Ascending aorta (tissue), 2 donors: ENCODE measurements at places on chromosomes 1 and 21.

DNA sequence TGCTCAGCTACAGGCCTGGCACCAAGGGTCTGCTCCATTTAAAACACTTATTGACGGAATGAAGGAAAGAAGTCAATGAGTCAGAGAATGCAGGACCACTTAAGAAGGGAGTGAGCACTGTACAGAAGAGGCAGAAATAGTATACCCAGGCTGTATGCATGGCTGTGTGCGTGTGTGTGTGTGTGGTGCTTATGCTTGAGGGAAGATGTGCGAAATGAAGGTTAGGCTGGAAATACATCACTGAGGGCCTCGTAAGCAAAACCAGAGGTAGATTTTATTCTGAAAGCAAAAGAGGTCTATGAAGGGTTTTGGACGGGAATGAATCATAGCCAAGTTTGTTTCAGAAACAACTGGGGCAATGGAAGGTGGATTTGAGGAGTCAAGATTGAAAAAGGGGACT is 9.7 kb upstream of the ADGRB2 start:
- peaks cover 7% of the 10 kb centered on the region for H3K4me1 ChIP-seq
- H3K4me3 ChIP-seq = no peak overlapping the region
- H3K27ac ChIP-seq = no peak overlapping the region

DNA sequence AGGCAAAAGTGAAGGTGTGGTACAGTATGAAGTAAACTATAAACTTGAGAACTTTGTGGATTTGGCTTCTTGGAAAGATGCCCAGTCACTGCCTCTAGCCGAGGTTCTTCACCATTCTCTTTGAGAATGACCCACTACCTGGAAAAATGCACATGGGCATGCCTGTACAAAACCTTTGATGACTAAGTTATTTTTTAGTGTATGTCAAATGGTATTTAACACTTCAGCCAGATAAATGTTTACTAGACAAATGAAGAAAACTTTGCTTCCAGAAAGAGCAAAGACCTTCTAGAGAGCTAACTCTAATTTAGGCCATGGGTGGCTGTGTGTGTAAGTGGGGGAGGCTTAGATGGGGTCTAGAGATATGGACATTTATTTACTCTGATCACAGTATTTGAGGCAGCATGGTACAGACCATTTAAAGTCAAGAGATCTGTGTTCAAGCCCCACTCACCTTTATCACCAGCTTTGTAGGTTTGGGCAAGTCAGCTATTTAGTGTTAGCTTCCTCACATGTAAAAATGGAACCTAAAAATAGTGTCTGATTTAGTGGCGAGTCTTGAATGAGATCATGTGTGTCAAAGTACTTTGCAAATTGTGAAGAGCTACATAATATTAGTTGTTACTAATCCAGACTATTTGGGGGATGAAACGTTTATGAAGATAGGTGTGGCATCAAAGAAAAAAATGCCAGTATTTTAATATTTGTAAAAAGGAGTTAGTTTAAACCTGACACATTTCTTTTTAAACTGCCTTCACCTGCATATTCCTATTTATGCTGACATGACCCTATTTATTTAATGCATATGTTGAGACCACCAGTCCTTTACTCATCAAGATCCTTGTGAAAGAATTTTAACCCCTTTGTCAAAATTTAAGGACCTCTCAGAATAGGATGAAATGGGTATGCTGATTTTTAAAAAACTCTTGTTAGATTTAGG is 20.2 kb downstream of the NFYC start:
- peak overlapping the region; percentile 74 for H3K27ac ChIP-seq
- H3K4me1 ChIP-seq = peaks cover 48% of the 10 kb centered on the region
- H3K27me3 ChIP-seq = no peaks in the 10 kb centered on the region
- no peaks in the 10 kb centered on the region for H3K36me3 ChIP-seq
- no peak for DNase-seq
- no peak overlapping the region for H3K4me3 ChIP-seq

- no peak for DNase-seq
- no peak overlapping the region for H3K4me3 ChIP-seq
- H3K27ac ChIP-seq = no peak overlapping the region
- H3K36me3 ChIP-seq = no peaks in the 10 kb centered on the region
- H3K27me3 ChIP-seq = no peaks in the 10 kb centered on the region
- H3K4me1 ChIP-seq = no peaks in the 10 kb centered on the region
Observed at GRCh38 chr21:45870851-45871615, 110.5 kb upstream of the COL6A1 start.

GRCh38 chr1:45409276-45409675 is 69.0 kb upstream of the MUTYH start:
- DNase-seq = no peak
- no peak overlapping the region for H3K4me3 ChIP-seq
- H3K36me3 ChIP-seq = no peaks in the 10 kb centered on the region
- H3K4me1 ChIP-seq = no peaks in the 10 kb centered on the region

DNA sequence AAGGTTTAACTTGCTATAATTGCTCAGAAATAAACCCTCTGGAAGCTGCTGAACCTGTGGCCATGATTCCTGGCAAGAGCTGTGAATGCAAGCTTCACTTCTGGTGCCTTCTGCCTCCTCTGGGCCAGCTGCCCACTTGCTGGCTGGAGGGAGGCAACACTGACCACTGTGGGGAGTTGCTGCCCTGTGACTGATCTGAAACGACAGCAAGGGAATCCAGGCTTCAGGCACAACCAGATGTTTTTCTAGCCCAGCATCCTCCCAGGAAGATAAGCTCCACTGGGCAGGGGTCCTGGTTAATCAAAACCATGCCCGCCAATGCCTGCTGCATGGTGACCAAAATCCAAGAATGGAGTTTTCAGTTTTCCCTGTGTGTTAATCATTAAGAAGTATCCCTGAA is 180.0 kb upstream of the HMGB4 start:
- no peaks in the 10 kb centered on the region for H3K27me3 ChIP-seq
- no peak overlapping the region for H3K27ac ChIP-seq
- no peaks in the 10 kb centered on the region for H3K4me1 ChIP-seq
- no peak for DNase-seq
- H3K4me3 ChIP-seq = no peak overlapping the region

DNA sequence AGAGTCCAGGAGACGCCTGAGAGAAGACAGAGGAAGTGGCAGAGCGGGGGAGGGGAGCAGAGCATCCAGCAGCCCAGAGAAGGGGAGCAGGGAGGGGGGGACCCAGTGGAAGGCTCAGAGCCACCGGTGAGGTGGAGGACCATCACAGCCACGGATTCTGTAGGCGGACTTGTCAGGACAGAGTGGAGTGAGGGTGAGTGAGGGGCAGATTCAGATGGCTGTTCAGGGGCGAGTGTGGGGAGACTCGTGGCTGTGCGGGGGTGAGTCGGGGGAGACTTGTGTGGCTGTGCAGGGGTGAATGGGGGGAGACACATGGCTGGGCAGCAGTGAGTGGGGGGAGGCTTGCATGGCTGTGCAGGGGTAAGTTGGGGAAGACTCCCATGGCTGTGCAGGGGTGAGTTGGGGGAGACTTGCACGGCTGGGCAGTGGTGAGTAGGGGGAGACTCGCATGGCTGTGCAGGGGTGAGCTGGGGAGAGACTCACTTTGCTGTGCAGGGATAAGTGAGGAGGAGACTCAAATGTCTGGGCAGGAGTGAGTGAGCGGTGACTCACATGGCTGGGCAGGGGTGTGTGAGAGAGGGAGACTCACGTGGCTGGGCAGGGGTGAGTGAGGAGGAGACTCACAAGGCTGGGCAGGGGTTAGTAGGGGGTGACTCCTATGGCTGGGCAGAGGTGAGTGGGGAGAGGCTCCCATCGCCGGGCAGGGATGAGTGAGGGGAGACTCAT is 56.8 kb upstream of the ABCG1 start:
- no peak overlapping the region for H3K27ac ChIP-seq
- H3K4me3 ChIP-seq = no peak overlapping the region

- peak overlapping the region; percentile 99 for H3K27ac ChIP-seq
- H3K36me3 ChIP-seq = no peaks in the 10 kb centered on the region
- no peaks in the 10 kb centered on the region for H3K27me3 ChIP-seq
- peak; percentile 81 for DNase-seq
Observed at GRCh38 chr1:184973272-184974055, 844 bp downstream of the NIBAN1 start.

DNA sequence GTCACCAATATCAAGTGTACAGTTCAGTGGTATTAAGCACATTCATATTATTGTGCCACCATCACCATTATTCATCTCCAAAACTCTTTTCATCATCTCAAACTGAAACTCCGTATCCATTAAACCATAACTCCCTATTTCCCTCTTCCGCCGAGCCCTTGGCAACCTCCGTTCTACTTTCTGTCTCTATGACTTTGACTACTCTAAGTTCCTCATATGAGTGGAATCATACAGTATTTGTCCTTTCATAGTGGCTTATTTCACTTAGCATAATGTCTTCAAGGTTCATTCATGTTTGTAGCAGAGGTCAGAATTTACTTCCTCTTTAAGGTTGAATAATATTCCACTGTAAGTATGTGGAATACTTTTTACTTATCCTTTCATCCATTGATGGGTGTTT is 21.7 kb downstream of the SELP start:
- H3K4me1 ChIP-seq = no peaks in the 10 kb centered on the region
- no peaks in the 10 kb centered on the region for H3K36me3 ChIP-seq
- no peaks in the 10 kb centered on the region for H3K27me3 ChIP-seq
- DNase-seq = no peak
- H3K4me3 ChIP-seq = no peak overlapping the region
- no peak overlapping the region for H3K27ac ChIP-seq

GRCh38 chr21:28758042-28758882 is 234.4 kb downstream of the LTN1 start:
- DNase-seq = no peak
- H3K27me3 ChIP-seq = no peaks in the 10 kb centered on the region
- H3K4me1 ChIP-seq = peaks cover 55% of the 10 kb centered on the region

GRCh38 chr1:170985406-170985805 is 50.1 kb downstream of the MROH9 start:
- no peak for DNase-seq
- no peak overlapping the region for H3K27ac ChIP-seq
- no peaks in the 10 kb centered on the region for H3K36me3 ChIP-seq
- no peaks in the 10 kb centered on the region for H3K4me1 ChIP-seq

GRCh38 chr1:215282557-215282956 is 200.0 kb downstream of the KCNK2 start:
- no peaks in the 10 kb centered on the region for H3K36me3 ChIP-seq
- no peak overlapping the region for H3K27ac ChIP-seq
- H3K27me3 ChIP-seq = no peaks in the 10 kb centered on the region
- H3K4me3 ChIP-seq = no peak overlapping the region

DNA sequence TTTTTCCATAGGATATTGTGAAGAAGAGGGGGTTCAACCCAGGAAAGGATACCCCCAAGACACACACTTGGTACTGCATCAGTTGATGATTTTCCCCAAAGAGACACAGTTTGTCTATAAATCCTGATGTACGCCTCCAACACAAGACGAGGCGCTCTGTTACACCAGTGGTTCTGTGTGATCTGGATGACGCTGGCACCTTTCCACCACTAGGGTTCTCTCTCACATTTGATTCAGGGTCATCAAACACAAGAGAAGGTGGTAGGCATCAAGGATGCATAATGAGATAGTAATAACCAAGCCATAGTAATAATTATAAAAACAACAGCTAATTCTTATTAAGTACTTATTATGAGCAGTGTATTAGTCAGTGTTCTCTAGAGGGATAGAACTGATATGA is 508.8 kb upstream of the ZP4 start:
- no peaks in the 10 kb centered on the region for H3K36me3 ChIP-seq
- H3K27me3 ChIP-seq = no peaks in the 10 kb centered on the region
- H3K4me1 ChIP-seq = no peaks in the 10 kb centered on the region
- H3K4me3 ChIP-seq = no peak overlapping the region
- no peak for DNase-seq
- H3K27ac ChIP-seq = no peak overlapping the region

DNA sequence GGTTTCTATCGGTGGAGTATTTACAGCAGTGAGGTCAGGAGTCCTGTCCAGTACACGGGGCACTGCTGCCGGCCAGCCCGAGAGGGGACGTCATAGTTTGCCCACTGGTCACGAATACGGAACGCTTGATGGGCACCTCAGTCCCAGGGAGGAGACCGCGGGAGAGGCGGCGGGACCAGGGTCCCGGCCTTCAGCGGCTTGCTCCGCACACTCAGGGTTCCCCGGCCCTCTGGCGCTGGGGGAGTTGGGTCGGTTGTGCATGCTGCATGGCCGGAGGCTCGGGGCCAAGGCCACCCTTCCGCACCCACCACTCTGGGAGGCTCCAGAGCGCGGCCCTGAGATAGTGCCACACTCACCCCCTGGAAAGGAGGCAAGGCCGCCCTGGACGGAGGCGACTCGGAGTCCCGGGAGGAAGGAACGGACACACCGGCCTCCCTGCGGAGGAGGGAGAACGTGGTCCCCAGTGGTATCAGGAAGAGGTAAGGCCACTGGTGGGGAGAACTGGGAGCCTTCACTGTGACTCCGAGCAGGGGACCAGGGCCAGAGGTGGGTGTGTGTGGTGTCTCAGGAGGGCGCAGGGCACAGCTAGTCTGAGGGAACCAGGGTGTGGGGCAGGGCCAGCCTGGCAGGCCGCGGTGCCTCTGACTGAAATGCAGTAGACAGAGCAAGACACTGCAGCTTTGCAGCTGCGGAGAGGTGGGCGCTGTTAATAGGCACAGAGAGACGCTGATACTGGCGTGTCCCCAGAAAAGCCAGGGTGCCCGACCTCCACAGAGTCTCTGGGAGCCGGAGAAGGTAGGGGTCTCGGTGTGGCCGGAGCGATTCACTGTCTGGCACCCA is 28.6 kb upstream of the PRSS38 start:
- H3K4me3 ChIP-seq = peak overlapping the region; percentile 65
- H3K4me1 ChIP-seq = peaks cover 3% of the 10 kb centered on the region
- H3K27me3 ChIP-seq = no peaks in the 10 kb centered on the region
